NCI-H446 treated with DMSO at 0.1 percent for 48 hours (cell line): ENCODE measurements at places on chromosomes 3 and 15.

DNA sequence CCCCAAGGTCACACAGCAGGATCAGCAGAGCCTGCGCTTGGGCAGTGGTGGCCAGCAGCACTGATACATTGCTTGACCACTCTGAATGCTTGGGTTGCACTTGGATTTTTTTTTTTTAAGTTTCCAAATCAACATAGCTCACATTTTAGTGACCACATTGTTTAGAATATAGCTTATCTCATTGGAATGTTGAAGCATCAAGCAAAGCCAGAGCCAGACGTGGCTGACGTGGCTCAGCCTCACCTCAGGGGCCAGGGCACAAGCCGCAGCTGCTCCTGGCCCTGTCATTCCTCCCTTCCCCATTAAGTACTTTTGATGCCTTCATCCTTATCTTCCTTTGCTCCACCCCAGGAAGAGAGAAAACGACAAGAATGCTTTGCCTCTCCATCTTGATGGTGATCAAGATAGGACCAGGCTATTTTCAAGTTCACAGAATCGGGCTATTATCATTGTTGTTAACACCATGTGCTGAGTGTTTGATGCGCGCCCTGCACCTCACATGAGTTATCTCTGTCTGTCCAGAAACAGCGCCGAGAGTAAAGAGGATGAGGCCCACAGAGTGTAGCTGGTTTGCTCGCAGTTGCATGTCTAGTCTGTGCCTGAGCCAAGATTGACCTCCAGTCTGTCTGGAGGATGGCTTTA is 75.8 kb downstream of the AAGAB start:
- no peak for DNase-seq

DNA sequence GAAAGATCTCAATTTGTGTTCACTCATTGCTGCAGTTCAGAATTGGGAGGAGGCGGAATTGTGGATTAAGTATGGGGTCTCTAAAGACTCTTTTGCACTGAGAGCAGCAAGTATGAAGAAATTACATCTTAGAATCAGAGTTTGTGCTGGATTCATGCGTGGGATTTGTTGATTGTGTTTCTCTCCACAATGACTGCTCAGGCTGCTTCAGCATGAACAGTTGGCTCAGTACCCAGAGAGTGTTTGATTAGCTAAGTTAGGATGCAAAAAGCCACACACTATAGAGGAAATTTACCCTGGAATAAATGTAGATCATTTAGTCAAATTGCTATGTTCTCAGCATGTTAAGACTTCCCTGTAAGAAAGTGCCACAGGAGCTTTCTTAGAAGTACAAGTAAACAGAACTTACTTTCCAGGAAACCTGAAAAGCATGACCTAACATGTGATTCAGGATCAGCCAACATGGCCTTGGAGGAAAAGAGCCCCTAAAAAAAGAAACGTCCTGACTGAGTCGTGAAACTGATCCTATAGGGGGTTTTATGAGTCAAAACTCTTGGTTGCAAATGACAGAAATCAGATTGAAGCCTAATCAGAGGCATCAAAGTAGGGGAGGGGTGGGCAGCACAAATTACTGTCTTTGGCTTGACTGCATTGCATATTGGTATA is 32.6 kb downstream of the HHLA2 start:
- DNase-seq, result no peak

DNA sequence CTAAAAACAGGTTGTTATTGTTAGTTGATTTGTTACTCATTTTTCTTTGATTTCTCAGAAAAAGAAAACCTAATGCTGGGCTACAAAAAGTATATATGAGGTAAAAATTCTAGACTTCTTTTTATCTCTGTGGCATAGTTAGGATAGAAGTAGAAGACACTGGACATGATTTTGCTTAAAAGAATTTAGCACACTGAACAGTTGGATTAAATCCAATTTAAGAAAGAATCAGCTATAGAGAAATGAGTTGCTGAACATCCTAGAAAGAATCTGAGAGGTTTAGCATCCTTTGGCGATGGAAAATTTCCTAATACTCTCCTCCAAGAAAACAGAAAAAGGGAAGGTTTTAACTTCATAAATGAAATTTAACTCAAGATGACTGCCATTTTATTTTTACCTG is 259.7 kb downstream of the TBL1XR1 start:
- DNase-seq, result no peak

GRCh38 chr15:99361545-99362185 is 110.4 kb downstream of the LRRC28 start:
- no peak for DNase-seq

DNA sequence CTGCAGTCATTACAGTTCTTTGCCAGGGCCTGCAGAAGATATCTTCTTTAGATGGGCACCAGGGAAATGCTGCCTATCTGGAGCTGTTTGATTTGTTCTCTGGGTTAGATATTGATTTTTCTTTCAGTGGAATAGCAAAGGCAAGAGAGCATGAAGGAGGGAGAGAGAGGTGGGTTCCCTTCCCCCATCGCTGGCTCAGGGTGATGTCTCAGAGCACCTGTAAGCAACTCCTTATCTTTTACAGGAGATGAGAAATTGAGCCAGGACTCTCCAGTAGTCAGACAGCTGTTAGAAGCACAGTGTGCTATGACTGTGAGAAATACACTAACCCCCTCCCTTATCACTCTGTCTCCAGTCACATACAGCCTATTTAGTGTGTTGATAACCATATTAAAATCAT is 89.3 kb upstream of the SLC24A5 start:
- no peak for DNase-seq

DNA sequence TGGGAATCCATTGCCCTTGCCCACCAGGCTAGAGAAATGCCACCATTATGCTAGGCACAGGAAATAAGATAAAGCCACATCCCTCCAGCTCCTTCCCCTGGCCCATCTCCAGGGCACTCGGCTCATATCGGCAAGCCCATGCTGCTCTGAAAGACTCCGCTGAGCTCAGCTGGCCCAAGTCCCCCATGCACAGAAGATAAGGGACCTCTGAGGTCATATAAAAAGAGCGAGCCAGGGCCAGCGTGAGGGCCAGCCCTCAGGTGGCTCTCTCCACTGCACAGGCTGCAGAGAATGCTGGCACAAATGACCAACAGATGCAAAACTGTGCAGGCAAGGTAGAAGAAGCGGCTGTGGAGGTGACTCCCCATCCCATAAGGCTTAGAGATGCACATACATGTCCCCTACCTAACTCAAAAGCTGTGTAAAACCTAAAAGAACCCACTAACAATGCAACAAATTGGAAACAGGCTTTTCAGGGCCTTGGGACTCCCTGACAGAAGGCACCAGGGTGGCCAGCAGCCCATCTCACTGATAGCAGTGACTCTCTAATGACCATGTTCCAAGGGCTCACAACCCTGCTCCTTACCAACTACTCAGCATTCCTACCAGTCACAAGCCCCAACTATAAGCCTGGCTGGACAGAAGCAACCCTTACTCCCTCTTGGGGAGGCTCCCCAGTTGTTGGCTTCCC is 3.0 kb downstream of the RAB6B start:
- DNase-seq, result no peak

GRCh38 chr3:160739079-160739478 is 17.0 kb upstream of the PPM1L start:
- peak; percentile 14 for DNase-seq

GRCh38 chr3:140010391-140010790 is 75.4 kb downstream of the CLSTN2 start:
- no peak for DNase-seq

GRCh38 chr3:183061391-183062172 is 37.7 kb downstream of the MCCC1 start:
- DNase-seq, result no peak

DNA sequence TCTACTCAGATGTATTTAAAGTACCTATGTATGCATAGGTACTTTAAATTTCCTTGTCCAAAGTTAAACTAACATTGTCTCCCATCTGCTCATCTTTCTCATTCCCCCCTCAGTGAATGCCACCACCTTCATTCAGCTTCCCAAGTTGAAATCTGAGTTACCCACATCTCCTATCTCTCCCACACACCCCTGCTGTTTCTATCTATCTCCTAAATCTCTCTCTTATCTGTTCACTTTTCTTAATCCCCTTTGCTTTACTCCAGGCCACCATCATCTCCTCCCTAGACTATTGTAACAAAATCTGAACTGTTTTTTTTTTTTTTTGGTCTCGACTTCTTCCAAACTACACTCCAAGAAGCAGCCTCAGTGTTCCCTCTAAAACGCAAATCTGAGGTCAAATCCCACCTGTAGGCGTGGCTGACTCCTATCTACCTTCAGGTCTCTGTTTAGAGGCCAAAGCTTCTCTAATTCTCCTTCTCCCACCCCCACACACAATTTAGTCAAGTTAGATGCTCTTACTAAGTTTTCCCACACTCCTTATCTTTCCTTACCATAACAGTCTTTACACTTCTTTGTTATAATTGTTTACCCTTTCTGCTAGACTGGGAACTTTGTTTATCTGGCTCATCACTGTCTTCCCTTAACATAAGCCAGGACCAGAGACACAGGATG is 3.5 kb upstream of the NEO1 start:
- DNase-seq, result no peak

- no peak for DNase-seq
These were observed 33.5 kb upstream of the PDZRN3 start for GRCh38 chr3:73658227-73658626.

DNA sequence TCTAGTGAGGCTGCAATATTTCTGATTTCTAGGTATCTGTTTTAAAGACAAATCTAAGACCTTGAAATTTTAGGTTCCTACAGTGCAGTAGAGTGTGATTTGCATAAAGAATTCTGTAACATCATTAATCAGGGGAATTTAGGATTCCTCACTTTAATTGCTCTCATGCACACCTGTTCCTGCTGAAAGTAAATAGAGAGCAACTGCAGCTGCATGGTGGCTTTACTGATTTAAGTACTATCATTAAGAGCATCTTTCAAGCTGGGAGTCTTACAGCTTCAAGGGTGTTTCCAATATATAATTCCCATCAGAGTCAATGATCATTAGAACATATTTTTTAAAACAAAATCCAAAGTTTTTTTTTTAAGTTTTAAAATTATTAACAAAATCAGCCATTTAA is 36.0 kb upstream of the C3orf70 start:
- no peak for DNase-seq

- peak; percentile 94 for DNase-seq
These were observed 5.5 kb downstream of the SMAD6 start for GRCh38 chr15:66707310-66708082.

GRCh38 chr15:71328453-71328852 is 213.2 kb downstream of the THSD4 start:
- DNase-seq, result no peak

DNA sequence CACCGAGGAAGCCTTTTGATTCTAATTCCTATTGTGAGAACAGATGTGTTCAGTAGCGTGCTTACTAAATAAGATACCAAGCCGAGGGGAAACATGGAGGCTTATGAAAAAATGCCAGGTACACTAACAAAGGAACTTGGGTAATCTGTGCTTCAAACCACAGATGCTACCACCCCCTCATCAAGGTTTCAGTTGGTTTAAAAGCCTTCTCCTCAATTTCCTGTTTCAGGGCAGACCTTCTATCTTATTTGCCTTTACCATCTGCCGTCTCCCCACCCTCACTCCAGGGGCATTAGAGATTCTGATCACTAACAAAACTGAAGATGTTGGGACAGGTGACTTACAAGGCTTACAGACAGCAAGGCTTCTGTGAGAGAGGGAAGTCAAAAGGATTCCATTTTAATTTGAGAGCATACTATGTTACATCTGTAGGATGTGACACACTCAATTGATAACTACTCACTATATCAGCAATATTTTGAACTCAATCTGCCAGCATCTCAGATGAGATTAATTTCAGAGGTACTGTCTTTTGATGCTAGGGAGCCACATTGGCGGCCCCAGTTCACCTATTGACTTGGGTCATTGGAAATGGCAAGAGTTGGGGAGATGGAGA is 60.6 kb upstream of the PLCL2 start:
- no peak for DNase-seq

- DNase-seq, result no peak
These were observed 837 bp downstream of the CACNA2D3 start for GRCh38 chr3:54123003-54123775.

DNA sequence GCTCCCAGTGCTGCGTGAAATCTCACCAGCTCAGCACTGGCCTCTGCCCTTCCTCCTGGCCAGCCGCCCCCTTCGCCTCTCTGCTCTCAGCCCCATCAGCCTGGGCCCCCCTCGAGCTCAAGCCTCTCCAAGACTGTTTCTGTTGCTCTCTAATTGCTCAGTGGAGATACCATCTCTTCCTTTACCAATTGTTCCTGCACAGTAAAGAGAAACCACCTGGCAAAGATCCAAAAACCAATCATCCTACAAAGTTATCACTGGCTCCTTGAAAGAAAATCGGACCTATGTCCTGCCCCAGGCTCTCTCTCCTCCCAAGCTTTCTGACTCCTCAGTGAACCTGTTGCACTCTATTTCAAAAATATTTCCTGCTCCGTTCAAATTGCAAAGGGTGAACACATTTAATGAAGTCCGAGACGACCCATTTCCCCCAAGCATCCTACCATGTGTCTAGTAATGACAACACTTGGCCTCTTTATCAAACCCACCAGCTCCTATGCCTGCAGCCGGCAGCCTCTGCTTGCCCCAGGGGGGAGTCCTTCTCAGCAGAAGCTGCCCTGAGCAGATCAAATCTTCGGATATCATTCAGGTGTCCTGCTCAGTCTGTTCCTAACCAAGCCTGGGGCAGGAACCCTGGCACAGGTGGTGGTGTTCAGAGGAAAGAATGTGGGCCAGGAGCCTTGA is 53.7 kb upstream of the FAM174B start:
- no peak for DNase-seq

- DNase-seq, result no peak
These were observed 252.8 kb downstream of the NTRK3 start for GRCh38 chr15:88003541-88004327.

- no peak for DNase-seq
These were observed 193.5 kb downstream of the ANXA2 start for GRCh38 chr15:60204131-60204885.

GRCh38 chr3:9501226-9501625 is 52.4 kb downstream of the LHFPL4 start:
- no peak for DNase-seq

DNA sequence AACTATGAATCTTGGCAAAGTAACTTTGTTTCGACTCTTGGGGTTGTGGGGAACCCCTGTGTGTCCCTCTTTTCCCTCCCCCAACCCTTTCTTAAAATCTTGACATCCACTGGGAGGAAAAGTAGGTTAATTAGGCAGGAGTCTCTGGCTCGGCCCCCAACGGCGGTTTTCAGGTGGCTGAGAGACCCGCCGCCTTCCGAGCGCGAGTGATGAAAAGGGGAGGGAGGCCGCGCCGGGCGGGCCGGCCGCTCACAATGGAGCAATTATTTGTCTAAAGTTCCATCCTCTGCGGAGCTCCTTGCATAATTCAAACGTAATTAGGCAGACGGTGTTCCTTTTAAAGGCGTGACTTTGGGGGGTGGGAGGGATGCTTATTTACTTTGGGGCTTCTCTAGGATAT is 51.7 kb downstream of the ZIC4 start:
- DNase-seq, result no peak

GRCh38 chr3:168091941-168092340 is 3.8 kb downstream of the GOLIM4 start:
- DNase-seq, result no peak

- no peak for DNase-seq
These were observed 38.7 kb downstream of the GJD2 start for GRCh38 chr15:34716111-34716510.

- no peak for DNase-seq
These were observed 45.0 kb upstream of the SPRED1 start for GRCh38 chr15:38207621-38208020.
